ENCODE measurements at places on chromosomes 7 and 10.

GRCh38 chr7:155053002-155053401 is 17.1 kb upstream of the HTR5A start:
- no peak for DNase-seq

DNA sequence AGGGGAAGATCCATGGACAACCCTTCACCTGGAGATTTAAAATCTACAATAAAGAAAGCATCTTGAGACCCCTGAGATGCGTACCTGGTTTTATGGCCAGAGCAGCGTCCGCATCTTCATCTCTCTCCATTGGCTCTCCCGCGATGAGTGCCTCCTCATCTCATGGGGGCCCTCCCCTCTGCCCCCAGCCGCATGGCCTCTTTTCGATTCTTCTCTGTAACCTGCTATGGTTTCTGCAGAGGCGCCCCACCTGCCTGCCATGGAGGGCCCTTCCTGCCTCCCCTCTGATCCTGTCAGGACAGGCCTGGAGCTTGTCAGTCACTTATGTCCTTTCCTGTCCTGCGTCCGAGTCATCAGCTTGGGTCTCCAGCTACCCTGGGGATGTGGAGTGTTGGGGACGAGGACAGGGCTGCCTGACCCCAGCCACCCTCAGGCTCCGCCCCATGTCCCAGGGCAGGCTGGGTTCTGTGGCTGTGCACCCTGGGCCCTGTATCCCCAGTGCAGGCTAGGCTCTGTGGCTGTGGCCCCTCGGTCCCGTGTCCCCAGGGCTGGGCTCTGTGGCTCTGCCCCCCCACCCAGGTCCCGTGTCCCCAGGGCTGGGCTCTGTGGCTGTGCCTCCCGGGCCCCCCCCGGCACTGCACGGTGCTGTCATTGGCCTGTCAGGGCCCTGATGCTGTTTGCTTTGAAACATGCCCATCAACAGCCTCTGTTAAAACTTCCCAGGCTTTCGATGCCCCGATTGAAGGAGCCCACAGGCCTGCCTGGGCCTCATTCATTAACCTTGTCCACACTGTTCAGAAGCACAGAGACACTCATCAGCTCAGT is 99.8 kb downstream of the WDR37 start:
- no peak for DNase-seq

GRCh38 chr10:43132867-43133787 is 5.1 kb upstream of the CSGALNACT2 start:
- DNase-seq, result no peak

DNA sequence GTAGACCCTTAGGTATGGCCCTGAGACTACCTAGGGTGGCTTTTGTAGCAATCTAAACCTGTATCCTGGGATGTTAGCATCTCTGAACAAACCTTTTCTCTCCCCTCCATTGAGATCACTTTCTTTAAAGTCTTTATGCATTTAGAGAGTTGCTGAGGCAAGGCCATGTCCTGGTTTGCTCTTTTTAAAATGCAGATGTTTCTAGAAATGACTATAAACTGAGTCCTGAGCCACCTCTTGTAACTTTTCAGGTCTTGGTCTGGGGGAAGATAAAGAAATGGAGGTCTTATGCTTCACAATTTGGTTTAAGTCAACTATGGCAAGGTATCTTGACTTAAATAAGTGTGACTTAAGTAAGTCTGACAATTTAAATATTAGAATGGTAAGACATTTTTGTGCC is 78.0 kb downstream of the AUTS2 start:
- no peak for DNase-seq

DNA sequence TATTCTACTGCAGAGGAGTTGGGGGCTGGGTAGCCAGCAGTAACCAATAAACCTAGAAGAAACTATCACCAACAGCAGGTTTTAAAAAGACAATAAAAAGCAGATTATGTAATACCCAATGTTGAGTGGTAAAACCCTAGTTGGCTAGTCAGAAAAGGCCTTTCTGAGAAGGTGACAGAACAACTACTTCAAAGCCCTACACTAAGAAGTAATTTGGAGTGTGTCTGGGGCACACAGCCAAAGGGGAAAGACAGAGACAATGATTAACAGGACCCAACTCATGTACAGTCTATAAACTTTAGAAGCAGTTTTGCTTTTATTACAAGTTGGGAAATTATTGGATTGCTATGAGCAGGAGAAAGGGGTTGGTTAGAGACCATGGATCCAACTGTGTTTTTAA is 77.2 kb upstream of the TMEM106B start:
- no peak for DNase-seq
